ENCODE measurements at places on chromosomes 7 and 10.

GRCh38 chr7:1695800-1696454 is 25.9 kb downstream of the ELFN1 start:
- DNase-seq, result no peak

- no peak for DNase-seq
Measured at GRCh38 chr10:19857876-19858275, 41.6 kb downstream of the PLXDC2 start.

DNA sequence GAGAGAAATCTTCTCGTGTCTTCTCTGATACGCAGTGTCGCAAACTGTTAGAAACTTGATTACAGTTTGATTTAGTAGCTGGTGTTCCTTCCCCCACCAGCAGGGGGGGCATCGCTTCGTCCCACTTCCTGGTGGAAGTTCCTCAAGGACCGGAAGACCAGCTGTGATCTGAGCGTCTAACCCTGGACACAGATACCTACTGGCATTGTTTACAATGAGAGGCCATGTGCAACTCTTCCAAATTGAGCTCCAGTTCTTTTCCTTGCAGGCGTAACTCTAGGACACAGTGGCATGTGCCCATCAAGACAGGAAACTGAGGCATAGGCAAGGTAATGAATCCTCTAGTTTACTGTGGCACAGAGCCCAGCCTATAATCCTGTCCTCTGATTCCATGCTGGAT is 219.0 kb downstream of the CCDC3 start:
- DNase-seq, result peak; percentile 11

- DNase-seq, result no peak
Measured at GRCh38 chr10:32104181-32104580, 48.0 kb upstream of the KIF5B start.

- no peak for DNase-seq
Measured at GRCh38 chr10:60718886-60719285, 59.4 kb upstream of the CDK1 start.

- no peak for DNase-seq
Measured at GRCh38 chr7:135684136-135684535, 21.8 kb downstream of the STMP1 start.

DNA sequence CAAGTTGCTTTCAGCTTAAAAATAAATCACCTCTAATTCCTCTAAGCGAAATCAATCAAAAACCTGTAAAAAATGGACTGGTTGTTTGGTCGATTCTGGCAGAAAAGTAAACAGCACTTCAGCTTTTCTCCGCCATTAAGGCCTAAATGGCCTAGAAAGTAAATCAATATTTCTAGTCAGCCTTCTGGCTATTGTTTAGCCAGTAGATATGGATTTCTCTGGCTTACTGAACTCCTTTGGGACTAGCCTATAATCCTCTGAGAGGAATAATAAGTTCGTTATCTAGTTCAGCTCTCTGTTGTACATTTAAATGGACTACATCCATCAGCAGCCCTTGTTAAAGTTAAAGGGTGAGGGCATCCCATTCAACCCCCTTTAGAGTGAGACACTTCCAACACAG is 400.1 kb upstream of the ETV1 start:
- no peak for DNase-seq
